Epithelial cell of umbilical artery (primary cell): ENCODE measurements at places on chromosomes 6 and 20. TPM values are rescaled to one million over a fixed set of nuclear protein-coding genes. Genes with fewer than 3 reads are reported as not detected.

The IMPG1 gene
- under 0.01 TPM in 1 of 2 replicates, not detected in the other for total RNA-seq

The STMND1 gene
- not detected in 2 replicates for total RNA-seq

The SULF2 gene
- 9.0 and 20.1 TPM in 2 replicates for total RNA-seq

The XKR7 gene
- not detected in 2 replicates for total RNA-seq

The PTK6 gene
- total RNA-seq = not detected in 2 replicates

The ZNF831 gene
- not detected in 2 replicates for total RNA-seq

The SPATA25 gene
- 0.61 and 0.97 TPM in 2 replicates for total RNA-seq

The DAAM2 gene
- total RNA-seq = under 0.01 TPM in 1 of 2 replicates, not detected in the other

The C6orf15 gene
- total RNA-seq = not detected in 2 replicates

The KHDC1L gene
- not detected in 2 replicates for total RNA-seq

The TREM2 gene
- total RNA-seq = not detected in 2 replicates

The NDRG3 gene
- total RNA-seq = 15.3 and 22.6 TPM in 2 replicates

The NOX3 gene
- total RNA-seq = not detected in 2 replicates

The VIP gene
- total RNA-seq = 0.32 and 0.91 TPM in 2 replicates

The KHDC3L gene
- total RNA-seq = not detected in 2 replicates

The ENPP5 gene
- not detected in 2 replicates for total RNA-seq

The TRIM40 gene
- total RNA-seq = not detected in 2 replicates

The PREX1 gene
- total RNA-seq = 48.1 and 49.4 TPM in 2 replicates
